ENCODE measurements at places on chromosomes 2 and 18. TPM values are rescaled to one million over a fixed set of nuclear protein-coding genes. Genes with fewer than 3 reads are reported as not detected.

DNER gene
- 1.1 TPM for total RNA-seq

LRP2 gene
- total RNA-seq, result 26.2 TPM

CETN1 gene
- total RNA-seq, result not detected

ESPNL gene
- total RNA-seq, result not detected
